Panc1 (cell line): ENCODE measurements at places on chromosomes 5 and 9.

- DNase-seq: no peak
Observed at GRCh38 chr5:66351813-66352212, 207.7 kb downstream of the SREK1 start.

DNA sequence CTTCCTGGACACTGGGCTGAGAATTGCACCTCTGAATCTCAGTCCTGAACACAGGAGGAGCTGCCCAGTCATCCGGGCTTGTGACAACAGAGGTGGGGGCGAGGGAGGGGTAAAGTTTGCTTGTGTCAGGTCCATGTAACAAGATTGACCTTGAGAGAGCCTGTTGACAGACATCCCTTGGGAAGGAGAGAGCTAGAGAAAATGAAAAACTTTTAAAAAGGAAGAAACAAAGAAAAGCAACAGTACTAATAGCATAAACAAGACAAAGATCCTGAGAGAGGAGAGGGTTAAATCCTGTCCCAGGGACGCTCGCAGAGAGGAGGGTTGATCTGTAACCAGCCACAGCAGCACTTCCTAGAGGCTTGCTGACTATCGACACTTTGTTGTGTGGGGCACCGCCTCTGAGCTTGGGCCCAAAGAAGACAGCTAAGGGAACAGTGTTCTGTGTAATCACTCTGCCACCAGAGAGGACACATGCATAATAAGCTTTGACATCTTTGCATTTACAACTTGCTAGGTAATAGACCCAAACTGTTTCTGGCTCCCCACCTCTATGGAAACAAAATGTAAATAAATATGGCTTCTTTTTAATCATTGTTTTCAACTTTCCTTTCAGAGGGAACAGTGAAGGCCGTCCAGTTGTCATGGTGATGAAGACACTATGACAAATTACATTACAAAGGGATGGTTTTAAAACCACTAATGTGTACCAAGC lies 363.7 kb downstream of the CSNK1G3 start:
- no peak for DNase-seq

DNA sequence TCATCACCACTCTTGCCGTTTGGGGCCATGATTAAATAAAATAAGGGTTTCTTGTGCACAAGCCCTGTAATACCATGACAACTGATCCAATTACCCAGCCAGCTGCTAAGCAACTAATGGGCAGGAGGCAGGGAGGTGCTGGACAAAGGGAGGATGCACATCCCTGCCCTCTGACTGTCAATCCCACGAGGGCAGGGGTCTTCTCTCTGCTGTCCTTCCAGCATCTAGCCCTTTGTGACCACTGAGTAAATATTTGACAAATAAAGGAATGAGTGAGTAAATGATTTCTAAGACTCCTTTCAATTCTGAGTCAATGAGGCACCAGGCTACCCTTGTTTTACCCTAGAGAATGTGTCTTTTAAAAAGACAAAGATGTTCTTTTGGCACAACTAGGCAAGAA lies 247.1 kb downstream of the SYK start:
- no peak for DNase-seq

DNA sequence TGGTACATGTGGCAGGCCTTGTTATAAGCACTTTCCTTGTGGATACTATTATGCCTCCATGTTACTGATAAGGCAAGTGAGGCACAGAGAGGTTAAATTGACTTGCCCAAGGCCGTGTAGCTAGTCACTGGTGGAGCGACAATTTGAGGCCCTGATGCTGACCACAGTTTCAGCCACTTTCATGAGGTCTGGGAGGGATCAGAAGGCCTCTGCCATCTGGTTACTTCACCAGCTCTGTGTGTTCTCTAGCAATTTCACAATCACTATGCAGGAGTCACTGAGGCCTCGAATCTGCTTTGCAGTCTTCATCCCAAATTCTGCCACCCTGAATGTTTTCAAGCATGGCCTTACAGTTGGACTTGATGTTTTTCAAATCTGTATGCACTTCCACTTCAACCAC lies 9.1 kb downstream of the LRRC70 start:
- DNase-seq: no peak

DNA sequence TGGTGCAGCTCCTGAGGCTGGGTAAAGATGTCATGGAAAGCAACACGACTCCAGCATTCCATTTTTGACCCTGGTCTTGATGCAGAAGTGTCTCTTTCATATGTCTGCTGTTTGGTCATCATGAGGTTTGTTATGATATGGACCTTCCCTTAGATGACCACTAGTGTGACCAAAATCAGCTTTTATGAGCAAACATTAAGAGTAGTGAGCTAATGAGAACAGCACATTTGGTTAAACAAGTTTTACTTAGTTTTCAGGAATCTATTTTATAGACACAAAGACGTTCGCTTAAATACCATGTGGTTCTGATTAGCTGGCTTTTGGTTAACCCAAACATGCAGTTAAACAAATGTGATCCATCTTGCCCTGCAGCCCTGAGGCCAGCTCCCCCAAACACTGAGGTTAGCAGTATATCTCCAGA lies 56.7 kb upstream of the ACTBL2 start:
- no peak for DNase-seq
